Muscle of leg (tissue), 16 donors: ENCODE measurements at places on chromosomes 6 and 20. TPM values are rescaled to one million over a fixed set of nuclear protein-coding genes. Genes with fewer than 3 reads are reported as not detected.

SAMD10 gene
- polyA plus RNA-seq = 2.4 TPM

DNA sequence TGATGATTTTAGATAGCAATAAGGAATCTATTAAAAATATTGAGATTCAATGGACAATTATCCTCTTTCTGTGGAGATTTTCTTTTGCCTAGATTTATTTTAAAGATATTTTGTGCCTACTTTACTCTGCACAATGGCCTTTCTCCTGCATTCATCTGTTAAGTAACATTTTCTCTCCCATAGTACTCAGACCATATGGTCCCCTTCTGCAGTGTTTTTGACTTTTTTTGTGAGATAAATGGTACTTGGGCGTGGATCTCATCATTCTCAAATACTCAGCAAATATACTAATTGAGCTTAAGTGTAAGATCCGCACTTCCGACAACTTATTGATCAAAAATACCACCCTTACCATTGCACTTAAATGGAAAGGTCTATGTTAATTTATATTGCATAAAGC, 55.8 kb downstream of the PHACTR1 start:
- DNase-seq = no peak
- H3K4me1 ChIP-seq = no peaks in the 10 kb centered on the region
- H3K36me3 ChIP-seq = no peaks in the 10 kb centered on the region
- H3K4me3 ChIP-seq = no peak overlapping the region

DNA sequence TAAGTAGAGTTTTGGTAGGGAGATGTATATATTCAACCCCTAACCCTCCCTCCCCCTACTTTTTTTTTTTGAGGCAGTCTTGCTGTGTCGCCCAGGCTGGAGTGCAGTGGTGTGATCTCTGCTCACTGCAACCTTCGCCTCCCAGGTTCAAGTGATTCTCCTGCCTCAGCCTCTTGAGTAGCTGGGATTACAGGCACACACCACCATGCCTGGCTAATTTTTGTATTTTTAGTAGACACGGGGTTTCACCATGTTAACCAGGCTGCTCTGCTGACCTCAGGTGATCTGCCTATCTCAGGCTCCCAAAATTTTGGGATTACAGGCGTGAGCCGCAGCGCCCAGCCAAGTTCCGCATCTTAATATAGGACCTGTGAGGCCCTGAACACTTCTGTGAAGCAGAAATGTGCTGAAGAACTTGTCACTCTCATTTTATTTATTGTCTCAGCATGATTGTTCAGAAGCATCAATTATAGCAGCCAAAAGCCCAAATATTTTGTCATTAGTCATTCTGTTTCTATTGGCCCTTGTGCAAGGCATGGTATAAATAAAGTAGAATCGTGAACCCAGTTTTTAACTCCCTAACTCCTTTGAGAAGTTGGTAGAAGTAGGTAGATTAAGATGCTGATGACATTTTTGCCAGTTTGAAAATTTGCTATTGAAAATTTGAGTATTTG, 19.4 kb downstream of the DSTN start:
- H3K27me3 ChIP-seq = no peaks in the 10 kb centered on the region
- DNase-seq = no peak
- no peak overlapping the region for H3K4me3 ChIP-seq
- H3K27ac ChIP-seq = no peak overlapping the region
- H3K36me3 ChIP-seq = peaks cover 2% of the 10 kb centered on the region
- peaks cover 2% of the 10 kb centered on the region for H3K4me1 ChIP-seq

BCAS4 gene
- polyA plus RNA-seq = 4.0 TPM

MLN gene
- polyA plus RNA-seq = not detected

GRCh38 chr6:5749651-5750215, 257.0 kb downstream of the NRN1 start:
- DNase-seq = no peak
- H3K4me3 ChIP-seq = no peak overlapping the region
- no peaks in the 10 kb centered on the region for H3K27me3 ChIP-seq
- no peaks in the 10 kb centered on the region for H3K36me3 ChIP-seq
- H3K4me1 ChIP-seq = peaks cover 64% of the 10 kb centered on the region

DNA sequence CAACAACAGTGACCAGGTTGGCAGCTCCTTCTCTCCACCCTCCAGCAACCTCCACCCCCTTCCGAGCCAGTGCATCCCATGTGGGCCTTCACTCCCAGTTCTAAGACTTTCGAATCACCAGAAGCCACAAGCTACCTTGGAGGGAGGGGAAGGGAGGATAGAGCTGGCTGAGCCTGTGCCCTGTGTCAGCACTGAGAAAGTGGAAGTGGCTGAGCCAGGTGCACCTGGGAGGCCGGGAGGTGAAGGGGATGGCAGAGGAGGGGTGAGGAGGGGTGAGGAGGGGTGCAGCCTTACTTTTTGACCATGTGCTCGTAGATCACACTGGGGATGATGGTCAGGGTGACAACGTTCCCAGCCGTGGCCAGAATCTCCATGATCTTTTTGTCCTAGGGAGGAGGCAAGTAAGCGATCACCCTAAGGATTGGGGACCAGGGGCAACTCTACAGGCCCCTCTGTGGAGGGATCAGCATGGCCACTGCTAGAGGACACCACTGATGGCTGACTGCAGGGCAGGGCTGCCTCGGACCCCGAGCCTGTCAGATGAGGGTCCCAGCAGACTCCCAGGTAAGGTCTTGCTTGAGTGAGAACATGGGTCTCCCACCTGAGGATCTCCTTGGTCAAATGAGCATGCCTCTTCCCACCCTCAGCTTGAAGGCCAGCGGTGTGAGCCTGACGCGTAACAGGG, 18.3 kb downstream of the SDCBP2 start:
- peaks cover 1% of the 10 kb centered on the region for H3K36me3 ChIP-seq
- no peak overlapping the region for H3K27ac ChIP-seq
- no peak overlapping the region for H3K4me3 ChIP-seq
- H3K4me1 ChIP-seq = peaks cover 5% of the 10 kb centered on the region

ERVFRD-1 gene
- polyA plus RNA-seq = 0.06 TPM
